ENCODE measurements at places on chromosomes 1 and 21. TPM values are rescaled to one million over a fixed set of nuclear protein-coding genes. Genes with fewer than 3 reads are reported as not detected.

Gene NEGR1
- total RNA-seq: 0.24 TPM

Gene ATAD3C
- total RNA-seq: 2.8 TPM

Gene OR2G6
- total RNA-seq: not detected

Gene CD1C
- total RNA-seq: not detected

Gene SLC30A10
- not detected for total RNA-seq

Gene LINGO4
- total RNA-seq: 0.88 TPM

Gene FAM177B
- not detected for total RNA-seq

Gene SEC16B
- not detected for total RNA-seq

Measured in activated T-cell treated with anti-CD3 and anti-CD28 coated beads, Interleukin-2, amount 50 U/mL, for 72 hours (primary cell).